ENCODE measurements at places on chromosomes 3 and 15.

DNA sequence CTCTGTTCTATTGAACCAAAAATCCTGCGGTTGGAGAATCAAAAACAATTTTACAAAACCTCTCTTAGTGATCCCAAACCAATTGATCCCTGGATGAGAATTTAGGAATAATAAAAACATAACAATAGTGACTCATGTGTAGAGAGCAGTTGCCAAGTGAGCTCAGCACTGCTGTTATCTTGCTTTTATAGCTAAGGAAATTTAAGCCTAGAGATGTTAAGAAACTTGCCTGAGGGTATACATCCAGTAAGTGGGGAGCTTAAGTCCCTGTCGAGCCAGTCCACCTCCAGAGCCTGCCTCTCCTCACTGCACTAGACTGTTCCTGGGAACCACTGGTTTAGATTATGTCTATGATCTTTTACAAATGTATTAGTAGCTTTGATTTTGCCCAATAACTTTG, 358.4 kb upstream of the LMCD1 start:
- peak; percentile 12 for DNase-seq

- DNase-seq = no peak
Observed at GRCh38 chr3:128193168-128193567, 39.9 kb downstream of the EEFSEC start.

GRCh38 chr3:184949251-184949965, 137.4 kb downstream of the VPS8 start:
- DNase-seq = no peak

DNA sequence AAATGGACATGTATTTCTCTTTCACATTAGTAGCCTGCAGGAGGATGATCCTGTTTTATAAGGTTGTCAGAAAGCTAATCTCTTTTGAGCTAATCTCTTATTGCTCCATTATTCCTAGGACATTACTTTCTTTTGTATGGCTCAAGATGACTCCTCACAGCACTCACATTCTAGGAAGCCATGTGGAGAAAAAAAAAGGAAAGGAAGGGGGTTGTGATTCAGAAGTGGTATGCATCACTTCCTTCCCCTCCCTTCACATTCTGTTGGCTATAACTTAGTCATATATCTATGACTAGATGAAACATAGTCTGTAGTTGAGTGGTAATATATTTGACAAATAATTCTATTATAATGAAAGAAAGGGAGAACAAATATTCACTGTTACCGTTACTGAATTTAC, 168.8 kb upstream of the TTC14 start:
- peak; percentile 94 for DNase-seq

DNA sequence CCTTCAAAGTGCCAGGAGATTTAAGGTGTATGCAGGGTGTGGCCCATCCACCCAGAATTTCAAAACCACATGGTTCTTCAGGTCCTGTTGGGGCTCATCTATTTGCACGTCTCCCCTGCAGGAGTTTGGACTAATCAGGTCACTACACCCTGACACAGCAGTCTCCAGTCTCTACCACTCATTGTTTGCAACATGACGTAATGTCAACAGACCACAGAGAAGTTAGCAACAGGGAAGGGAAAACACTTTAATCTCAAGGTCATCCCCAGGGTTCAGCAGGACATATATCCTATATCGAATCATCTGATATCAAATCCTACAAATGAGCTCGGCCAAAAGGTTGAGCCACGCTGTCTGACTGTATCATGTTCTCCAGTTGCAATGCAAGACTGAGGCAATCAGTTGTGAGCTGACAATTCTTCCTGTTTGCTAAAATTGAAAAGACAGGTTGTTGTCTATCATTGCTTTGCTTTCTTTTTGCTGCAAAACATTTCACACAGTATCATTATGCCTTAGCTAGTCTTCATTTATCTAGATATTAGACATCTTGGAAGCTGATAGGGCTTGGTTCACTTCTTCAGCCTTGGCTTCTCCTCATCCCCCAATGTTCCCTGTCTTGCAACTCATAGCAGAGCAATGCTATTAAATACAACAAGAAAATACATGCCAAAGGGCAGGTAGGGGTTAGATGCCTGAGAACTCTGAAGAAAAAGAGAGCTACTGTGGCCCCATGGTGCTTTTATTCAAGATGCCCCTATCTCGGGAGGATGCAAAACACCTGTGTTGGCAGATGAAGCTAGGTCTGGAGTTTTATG, 13.4 kb upstream of the LEKR1 start:
- DNase-seq = peak; percentile 67

DNA sequence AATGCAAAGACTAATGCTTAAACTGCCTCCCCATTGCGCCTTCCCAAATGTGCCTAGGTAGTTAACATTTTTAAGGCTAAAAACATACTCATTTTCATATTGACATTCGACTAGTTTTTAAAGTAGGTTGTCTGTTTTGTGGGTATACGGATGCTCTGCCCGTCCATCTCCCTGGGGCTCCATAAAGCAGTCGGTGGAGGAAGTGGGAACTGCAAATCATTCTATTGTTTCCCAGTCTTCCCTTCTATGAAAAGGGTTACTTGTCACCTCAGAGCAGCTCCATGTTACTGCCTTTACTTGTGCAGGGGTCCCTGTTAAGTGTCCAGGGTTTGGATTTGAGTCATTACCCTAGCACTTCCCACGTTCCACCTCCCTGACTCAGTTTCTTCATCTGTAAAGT, 10.9 kb downstream of the CHCHD6 start:
- DNase-seq = no peak

DNA sequence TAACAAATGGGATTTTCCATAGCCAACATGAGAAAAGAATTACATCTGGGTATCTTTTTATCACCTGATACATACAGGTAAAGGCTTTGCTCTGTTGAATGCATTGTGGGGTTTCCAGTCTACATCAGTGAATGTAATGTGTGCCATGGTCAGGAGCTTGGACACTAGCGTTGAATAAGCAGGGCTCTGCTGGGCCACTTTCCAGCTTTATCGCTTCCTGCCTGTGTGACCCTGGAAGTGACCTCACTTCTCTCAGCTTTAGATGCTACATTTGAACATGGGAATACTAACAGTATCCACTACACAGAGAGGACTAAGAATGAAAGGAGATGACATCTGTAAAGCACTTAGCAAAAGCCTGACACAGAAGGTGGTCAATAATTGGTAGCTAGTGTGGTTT, 40.1 kb downstream of the TTC23 start:
- no peak for DNase-seq

DNA sequence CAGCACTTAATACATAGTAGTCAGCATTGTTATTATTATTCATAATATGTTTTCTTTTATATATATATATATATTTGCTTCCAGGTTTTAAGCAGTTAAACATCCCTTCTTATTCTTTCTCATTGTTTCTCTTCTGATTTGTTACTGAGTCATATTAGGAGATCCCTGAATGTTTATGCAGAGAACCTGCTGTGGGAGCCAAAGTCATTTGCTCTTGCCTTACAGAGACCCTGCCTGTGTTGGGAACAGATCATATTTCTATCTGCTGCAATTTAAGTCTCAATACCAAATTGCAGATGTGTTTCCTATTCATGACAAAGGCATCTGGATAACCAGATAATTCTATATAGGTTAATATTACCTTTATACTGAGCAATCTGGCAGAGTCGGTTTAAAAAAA, 323.0 kb upstream of the UMPS start:
- DNase-seq = peak; percentile 58

DNA sequence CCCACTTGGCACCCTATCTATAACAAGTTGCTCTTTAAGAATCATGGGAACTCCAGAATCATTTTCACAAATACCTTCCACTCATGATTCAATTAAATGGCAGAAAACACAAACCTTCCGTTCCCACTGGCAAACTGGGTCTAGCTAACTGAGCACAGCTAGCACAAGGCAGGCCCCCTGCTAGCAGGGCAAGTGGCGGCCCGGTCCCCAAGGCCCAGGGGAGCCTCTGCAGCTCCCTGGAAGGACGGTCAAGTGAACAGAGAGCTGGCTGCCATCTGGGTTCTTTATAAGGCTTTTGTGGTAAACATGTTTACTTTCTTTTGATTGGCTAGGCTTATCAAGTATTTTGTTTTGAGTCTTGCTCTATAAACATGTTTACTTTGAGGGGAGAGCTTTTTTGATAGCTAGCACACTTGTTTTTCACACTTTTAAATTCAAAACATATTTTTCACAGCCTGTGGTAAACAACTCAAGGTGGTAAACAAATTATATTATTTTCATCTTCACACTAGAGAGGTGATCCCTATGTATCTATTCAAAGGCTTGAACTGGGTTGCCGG, 81.4 kb downstream of the FOXP1 start:
- no peak for DNase-seq

DNA sequence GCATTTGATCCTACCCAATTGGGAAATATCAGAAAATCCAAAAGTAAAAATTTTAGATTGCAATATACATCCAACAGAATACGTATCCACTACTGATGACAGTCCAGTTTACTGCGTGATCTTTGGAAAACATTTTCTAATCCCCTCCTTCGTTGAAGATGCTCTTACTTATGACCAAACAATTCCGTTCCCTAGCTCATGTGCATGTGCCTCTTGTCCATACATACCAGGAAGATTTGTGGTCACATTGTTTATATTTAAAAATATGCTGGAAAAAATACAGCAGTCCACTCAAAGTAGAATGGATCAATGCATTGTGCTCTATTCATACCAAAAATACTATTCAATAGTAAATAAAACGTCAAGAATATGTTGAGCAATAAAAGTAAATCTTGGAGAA, 135.3 kb downstream of the CHL1 start:
- DNase-seq = no peak

DNA sequence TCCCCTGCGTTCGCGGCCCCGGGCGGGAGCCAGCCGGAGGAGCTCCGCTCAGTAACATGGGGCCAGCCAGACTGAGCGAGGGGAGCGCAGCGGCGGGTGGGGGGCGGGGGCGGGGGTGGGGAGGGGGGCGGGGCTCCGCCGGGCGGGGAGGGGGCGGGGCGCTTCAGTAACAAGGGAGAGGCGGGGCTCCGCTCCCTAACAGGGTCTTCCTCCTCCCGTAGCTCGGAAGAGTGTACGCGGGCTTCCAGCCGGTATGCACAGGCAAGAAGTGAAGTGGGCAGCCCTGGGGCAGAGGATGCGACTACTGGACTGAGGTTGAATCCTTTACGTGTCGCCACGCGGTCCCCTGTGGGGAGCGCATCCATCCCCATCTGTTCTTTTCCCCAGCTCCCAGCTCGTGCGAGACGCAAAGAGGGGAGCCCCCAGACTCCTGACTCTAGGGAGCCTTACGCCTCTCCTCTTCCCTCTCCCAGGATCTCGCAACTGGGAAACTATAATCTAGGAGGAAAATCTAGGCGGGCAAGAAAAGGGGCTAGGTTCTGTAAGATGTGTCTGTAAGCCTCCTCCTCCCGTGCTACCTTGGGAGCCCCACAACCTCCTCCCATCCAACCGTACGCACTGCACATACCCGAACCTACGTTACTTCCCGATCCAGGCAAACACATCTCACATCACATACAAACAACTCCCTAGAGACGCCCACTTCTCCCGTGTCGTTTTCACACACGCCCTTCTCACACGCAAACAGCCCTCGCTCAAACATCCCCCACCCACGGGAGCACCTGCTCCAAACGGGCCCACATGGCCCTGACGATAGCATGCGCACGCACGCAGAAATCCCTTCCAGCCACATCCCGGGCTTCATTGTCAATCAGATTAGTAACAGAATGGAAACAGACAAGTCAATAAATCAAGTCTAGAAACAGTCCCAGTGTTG, at the start of gene SHF:
Gene SHF (minus strand): TSS at position 73 of the 937 bp plus-strand sequence. CDS start 15 bp downstream, at position 58.
- DNase-seq = no peak

GRCh38 chr3:31314258-31314657, 218.5 kb upstream of the STT3B start:
- no peak for DNase-seq

All from PC-3 (cell line).